Metanephros (tissue), 2 donors: ENCODE measurements at places on chromosomes 16 and 17. TPM values are rescaled to one million over a fixed set of nuclear protein-coding genes. Genes with fewer than 3 reads are reported as not detected.

The CDYL2 gene
- total RNA-seq = 6.4 TPM

The BCL6B gene
- total RNA-seq = 20.3 TPM

The IRX5 gene
- total RNA-seq = 11.7 TPM

The RNF227 gene
- total RNA-seq = 7.0 TPM

The SOCS3 gene
- 39.2 TPM for total RNA-seq

The CHAD gene
- 0.12 TPM for total RNA-seq

The TMEM238L gene
- 5.0 TPM for total RNA-seq

The ACSM2A gene
- 57.6 TPM for total RNA-seq

The ADAD2 gene
- total RNA-seq = 0.18 TPM

The PDIA2 gene
- total RNA-seq = 0.47 TPM

The KCNH4 gene
- total RNA-seq = not detected

The TNFSF13 gene
- total RNA-seq = 10.2 TPM

The GPATCH8 gene
- total RNA-seq = 40.3 TPM

The KRT39 gene
- 0.18 TPM for total RNA-seq

The CDH13 gene
- 40.6 TPM for total RNA-seq

The RASD1 gene
- 10.7 TPM for total RNA-seq

The ITGA2B gene
- total RNA-seq = 9.3 TPM

The FOXJ1 gene
- total RNA-seq = 21.6 TPM

The WNT9B gene
- total RNA-seq = 53.8 TPM

The HDAC5 gene
- 74.9 TPM for total RNA-seq

The LYRM1 gene
- 27.9 TPM for total RNA-seq

The SNTB2 gene
- 33.2 TPM for total RNA-seq

The CHD9NB gene
- total RNA-seq = 10.1 TPM

The PHOSPHO1 gene
- 23.2 TPM for total RNA-seq
